ENCODE measurements at places on chromosomes 3 and 15.

DNA sequence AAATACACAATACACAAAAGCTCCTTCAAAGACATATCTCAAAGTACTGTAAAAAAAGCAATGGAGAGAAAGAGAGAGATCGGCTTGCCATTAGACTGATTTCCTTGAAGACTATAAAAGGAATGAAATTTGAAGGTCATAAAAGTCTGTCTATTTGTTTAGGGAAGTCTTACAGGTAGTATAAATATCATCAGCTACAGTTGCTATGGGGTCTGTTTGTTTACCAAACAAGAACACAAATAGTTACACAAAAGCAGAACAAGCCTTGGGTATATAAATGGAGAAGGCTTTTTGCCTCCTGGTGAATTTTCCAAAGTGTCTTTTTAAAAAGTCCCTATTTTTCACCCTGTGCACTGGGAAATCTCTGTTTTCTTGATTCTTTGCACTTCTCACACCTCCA, 552.3 kb downstream of the FOXP1 start:
- DNase-seq: no peak

GRCh38 chr3:62453448-62453847, 80.1 kb upstream of the FEZF2 start:
- DNase-seq: no peak

- DNase-seq: no peak
Observed at GRCh38 chr15:101143321-101143720, 108.5 kb downstream of the CHSY1 start.

DNA sequence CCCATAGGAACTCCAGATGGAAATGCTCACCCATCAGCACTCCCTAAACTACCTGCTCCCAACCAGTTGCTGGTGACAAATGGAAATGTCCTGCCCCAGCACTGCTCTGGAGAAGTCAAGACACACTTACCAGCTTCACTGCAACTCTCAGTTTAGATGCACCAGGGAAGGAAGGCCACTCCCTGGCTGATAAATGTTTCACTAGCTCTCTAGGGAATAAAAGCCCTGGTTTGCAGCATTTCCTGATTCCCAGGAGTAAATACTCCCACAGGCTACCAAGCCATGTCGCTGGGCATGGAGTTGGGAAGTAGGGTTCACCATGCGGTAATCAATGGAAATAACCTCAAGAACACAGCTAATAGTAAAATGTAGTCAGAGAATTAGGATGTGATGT, 112.0 kb upstream of the NEO1 start:
- no peak for DNase-seq

GRCh38 chr3:190701096-190701532, 161.4 kb downstream of the GMNC start:
- DNase-seq: no peak

DNA sequence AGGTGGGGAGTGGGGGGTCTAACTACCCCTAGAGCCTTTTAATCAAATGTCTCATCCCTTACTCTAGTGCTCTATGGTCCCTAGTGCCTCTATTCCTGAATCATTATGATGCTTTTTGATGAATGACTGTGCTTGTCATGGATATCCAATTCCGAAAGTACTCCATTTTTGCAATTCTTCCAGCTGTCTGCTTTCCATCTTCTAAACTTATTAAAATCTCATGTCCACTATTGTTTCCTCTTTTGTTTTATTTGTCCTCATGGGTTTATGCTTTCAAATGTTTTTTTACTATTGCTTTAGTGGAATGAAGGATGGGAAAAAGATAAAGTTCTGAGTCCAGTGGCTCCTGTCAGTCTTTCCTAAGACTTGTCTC, 77.2 kb upstream of the KCNMB2 start:
- DNase-seq: no peak

DNA sequence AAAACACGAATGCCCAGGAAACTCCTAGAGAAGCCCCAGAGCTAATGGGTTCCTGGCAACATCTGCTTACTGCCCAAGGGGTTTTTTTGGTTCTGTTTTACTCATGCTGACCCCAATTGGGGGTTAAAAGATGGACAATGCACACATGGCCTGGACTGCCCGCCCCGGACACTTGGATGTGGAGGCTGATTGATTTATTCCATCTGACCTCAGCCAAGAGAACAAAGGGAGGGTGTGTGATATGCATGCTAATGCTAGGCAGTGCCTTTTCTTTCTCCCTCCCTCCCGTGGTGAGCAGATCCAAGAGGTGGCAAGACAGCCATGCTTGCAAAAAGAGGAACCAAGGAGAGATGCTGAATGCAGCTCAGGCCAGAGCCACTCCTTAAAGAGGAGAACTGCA, 3.3 kb upstream of the LRTM1 start:
- no peak for DNase-seq

DNA sequence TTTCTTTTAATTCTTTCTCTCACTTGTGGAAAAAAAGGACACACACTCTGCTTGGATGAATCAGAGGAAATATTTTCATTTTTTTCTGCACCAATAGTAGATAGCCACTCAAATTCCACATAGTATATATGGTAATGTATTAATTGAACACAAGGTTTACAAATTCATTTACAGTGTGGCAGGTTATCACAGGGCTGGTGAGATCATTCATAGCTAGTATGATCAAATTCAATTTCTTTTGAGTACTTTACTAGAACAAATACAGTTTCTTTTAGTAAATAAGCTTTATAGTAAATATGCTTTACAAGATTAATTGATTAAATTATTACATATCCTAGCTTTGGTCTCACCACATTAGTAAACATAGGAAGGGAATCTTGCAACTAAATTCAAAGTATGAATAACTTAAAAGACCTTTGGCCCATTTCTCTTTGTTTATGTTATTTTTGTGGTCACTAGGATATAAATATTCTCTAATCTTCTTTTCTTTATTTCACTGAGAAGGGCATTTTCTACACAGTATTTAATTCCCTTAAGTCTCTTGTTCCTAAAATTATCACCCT, 40.1 kb upstream of the PARP14 start:
- no peak for DNase-seq

DNA sequence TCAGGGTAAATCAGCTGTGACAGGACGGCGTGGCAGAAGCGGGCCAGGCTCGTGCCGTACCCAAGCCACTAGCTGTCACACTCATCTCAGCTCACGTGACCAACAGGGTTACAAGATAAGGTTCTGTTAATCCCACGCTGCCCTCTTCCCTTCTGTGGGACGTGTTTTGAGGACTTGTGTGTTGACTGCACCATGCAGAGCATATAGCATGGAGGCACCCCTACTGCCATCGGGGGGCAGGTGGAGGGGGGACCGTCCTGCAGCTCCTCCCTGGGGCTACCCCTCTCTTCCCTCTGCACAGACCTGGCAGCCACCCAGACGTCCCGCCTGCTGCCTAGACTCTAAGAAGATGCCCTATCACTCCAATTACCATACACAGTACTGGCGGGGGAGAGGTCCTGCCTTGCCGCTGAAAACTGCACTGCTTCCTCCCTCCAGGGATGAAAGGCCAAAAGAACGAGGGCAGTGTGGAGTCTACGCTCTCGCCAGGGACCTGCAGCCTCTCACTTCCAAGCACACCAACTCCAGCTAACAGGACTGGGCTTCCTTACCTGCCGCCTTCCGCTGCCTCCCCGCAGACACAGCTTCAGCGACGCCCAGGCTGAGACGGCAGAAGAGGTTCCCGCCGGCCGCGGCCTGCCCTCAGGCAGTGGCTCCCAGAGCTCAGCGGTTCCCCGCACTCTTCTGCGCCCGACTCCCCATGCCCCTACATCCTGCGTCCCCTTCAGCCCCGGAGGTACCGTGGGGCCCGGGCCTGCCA, at the start of gene TNK2:
TNK2 (minus strand) TSS at position 618 of the 760 bp plus-strand sequence. CDS start 19,963 bp downstream, outside the sequence.
- DNase-seq: peak; percentile 67

- DNase-seq: no peak
Observed at GRCh38 chr15:62163397-62164013, 1.6 kb downstream of the C2CD4B start.

GRCh38 chr3:177735431-177735830, 538.1 kb upstream of the TBL1XR1 start:
- DNase-seq: no peak

- DNase-seq: no peak
Observed at GRCh38 chr3:115363071-115363470, 216.0 kb upstream of the ZBTB20 start.

DNA sequence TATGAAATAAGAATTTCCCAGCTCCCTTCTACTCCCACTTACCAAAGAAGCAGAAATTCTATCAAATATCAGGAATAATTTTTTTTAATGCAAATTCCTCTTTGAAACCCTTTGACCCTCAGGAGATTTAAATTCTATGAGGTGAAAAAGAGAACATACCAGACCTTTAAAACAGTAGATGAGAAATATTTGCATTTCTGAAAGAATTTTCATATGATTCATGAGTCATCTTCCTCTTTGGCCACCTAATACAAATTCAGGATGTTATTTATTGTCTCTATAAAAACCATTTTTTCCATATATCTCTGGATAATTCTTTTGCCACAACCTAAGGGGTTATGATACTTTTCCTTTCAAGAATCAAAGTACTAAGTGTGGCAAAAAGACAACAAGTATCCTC, 67.3 kb upstream of the ST3GAL6 start:
- no peak for DNase-seq

DNA sequence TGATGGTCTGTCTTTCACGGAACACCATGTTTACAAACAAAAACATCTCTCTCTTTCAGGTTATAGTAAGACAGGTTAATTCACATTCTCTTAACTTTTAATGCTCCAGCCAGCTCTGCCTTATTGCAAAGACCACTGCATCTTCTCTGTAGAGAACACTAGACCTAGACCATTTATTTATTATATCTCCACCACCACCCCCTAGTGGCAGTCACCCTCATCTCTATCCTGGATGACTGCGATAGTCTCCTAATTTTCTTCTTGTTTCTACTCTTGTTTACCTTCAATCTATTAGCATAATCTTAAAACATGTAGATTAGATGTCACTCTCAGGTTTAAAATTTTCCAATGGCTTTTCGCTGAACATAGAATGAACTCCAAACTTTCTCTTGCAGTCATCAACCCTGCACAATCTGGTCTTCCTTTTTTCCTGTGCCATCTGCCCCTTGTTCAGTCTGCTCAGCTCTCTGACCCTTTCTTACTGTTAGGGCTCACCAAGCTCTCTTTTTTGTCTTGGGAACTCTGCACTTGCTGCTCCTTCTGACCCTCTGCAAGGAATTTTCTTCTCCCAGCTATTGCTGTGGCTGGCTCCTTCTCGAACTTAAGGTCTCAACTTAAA, 155.6 kb downstream of the SQOR start:
- DNase-seq: no peak

- DNase-seq: no peak
Observed at GRCh38 chr15:52289629-52290081, 5.9 kb downstream of the MYO5C start.

DNA sequence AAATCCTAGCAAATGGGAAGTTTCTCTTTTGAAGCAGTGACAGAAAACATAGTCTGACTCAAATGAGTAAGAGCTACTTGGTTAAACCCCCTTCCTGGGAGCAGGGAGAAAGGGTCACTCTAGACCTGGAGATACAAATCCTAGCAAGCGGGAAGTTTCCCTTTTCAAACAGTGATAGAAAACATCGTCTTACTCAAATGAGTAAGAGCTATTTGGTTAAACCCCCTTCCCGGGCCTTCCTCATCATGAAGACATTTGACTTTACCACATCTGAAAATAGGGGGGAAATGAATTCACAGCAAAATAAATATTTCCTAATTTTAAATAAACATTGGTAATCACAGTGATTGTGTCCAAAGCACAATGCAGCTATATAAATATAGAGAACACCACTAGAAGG, 79.2 kb downstream of the FOXB1 start:
- no peak for DNase-seq

DNA sequence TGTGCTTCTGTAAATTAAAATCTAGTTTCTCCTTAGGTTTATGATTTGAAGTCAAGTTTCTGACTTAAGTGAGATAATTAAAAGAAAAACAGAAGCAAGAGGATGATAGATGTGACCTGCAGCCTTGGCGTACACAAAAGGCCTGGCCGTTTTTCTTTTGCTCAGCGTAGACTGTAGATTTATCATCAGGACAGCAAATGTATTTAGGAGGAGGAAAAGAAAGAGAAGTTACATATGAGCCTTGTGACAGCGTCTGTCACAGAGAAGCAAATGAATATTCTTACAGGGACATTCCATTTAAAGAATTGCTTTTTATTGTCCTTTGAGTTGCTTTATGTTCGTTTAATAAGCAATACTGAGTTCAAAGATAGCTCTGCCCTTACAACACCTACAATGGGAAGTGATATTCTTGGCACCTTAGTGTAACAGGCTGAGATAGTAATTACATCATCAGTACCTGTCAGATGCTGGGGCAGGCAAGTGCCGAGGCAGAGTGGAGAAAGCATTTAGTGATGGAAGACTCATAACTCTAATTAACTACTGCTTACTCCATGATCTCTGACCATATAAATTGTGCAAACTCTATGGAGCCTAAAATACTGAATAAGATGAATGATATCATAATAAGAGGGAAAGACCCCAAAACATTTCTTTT, 311.5 kb downstream of the MFSD1 start:
- DNase-seq: no peak

GRCh38 chr15:42063122-42063848, 31.1 kb downstream of the PLA2G4D start:
- DNase-seq: no peak

DNA sequence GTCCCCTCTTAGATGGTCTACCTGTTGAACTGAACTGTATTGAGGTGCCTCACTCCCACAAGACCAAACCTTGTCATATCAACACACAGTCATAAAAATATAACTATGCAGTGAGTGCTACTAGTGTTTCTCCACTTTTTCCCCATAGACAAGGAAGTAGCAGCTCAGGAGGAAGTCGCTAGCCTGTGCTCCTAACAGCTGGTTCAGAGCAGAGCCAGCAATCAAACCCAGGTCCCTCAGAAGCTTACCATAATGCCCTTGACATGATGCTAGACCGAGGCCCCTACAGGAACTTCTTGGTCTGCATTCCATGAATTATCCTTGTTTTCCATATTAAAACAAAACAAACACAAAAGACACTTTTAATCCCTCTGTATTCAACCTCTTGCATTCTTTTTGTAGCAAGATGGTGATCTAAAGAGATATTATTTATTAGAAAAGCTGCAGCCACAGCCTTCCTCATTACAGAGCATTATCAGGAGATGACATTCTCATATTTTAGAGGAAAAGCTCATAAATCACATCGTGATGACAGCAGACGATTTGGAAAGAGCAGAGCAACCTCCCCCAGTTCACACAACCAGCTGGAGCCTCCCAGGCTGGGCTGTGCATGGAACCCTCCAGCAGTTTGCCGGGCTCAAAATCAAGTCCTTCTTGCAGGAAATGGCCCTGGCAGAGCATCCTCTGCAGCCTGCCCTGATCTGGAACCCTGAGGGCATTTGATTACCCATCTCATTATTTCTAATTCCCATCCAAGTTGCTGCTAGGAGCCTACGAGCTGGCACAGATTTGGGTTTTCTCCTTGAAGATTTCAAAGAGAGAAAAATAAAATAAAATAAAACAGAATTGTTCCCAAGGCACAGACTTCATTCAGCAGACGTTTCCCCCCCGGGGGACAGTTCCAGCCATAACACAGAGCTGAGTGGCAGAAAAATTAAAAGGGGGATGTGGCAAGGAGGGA, 118.8 kb downstream of the SRGAP3 start:
- no peak for DNase-seq

All from CD4-positive, alpha-beta T cell treated with Interleukin-10 for 1 hour (primary cell).